LHCN-M2 (cell line): ENCODE measurements at places on chromosomes 13 and 19. TPM values are rescaled to one million over a fixed set of nuclear protein-coding genes. Genes with fewer than 3 reads are reported as not detected.

GRCh38 chr13:32837307-32837972 is 178.8 kb upstream of the KL start:
- no peak for DNase-seq

GRCh38 chr13:90293793-90294361 is 1053.6 kb upstream of the MIR17HG start:
- peak; percentile 16 for DNase-seq

- DNase-seq = no peak
Observed at GRCh38 chr19:18220632-18221275, 5.5 kb downstream of the PDE4C start.

DNA sequence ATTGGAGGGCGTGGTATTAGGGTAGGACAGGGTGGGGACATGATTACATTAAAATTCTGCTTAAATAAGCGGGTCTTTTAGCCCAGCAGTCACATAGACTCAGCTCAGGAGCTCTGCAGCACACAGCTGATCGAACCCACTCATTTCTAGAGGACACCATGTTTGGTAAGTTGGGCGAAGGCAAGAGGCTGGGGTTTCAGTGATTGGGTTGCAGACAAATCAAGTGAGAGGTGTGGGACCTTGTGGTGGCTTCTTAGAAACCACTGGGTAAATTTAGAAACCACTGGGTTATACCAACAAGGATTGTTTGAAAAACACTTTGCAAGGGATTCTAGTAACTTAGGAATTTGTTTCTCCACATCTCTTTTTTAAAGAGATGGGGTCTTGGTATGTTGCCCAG is at the start of gene LEUTX:
LEUTX (plus strand) TSS at position 92 of the 400 bp plus-strand sequence; CDS start at position 159, 67 bp downstream.
- DNase-seq = no peak

- no peak for DNase-seq
Observed at GRCh38 chr13:52097197-52097596, 31.7 kb downstream of the NEK5 start.

- DNase-seq = no peak
Observed at GRCh38 chr19:6421075-6422014, 3.3 kb downstream of the KHSRP start.

- DNase-seq = no peak
Observed at GRCh38 chr13:23670793-23671192, 100.6 kb downstream of the TNFRSF19 start.

- DNase-seq = peak; percentile 48
Observed at GRCh38 chr19:2578391-2578890, 102.5 kb downstream of the GADD45B start.

GRCh38 chr13:96338030-96338429 is 248.1 kb downstream of the HS6ST3 start:
- no peak for DNase-seq

DNA sequence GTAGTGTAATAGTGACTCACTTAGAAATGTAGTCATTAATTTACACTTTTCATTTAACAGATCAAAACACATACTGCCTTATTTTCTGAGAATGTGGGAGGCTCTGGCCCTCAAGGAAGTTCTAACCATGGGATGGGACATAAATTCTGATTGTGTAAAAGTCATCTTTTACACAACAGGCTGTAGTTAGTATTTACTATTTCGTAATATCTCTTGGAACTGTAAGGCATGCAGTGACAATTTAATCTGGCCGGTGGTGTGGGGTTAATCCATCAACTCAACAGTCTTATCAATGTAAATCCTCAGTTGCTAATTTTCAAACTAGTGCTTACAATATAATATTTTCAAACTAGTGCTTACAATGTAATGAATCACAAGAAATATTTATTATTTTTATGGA is 1599.2 kb downstream of the EFNB2 start:
- no peak for DNase-seq

GRCh38 chr19:10929402-10929794 is 787 bp downstream of the TIMM29 start:
- no peak for DNase-seq

GRCh38 chr13:53142306-53142705 is 113.7 kb downstream of the OLFM4 start:
- no peak for DNase-seq

DNA sequence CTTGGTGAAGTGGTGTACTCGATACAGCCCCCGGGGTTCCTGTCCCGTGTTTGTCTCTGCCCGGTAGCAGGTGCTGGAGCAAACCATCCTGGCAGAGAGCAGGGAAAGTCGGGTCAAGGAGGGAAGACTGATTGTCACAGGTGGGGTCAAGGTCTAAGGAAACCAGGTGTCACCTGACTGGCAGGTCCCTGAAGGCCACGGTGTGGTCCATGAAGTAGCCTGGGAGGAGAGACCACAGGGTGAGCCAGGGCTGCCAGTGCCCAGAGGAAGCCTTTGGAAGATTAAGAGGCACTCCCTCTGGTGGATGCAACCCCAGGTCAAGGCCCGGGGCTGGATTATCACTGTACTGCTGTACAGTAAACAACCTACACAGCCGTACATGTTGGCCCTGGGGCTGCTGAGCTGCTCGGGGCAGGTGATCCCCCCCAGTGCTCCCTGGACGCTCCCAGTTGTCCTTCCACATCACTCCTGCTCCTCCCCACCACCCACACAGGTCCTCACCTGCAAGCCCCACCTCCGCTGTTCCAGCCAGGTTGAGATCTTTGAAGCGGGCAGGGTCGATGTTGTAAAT is 6.0 kb upstream of the CCER2 start:
- DNase-seq = peak; percentile 11

DNA sequence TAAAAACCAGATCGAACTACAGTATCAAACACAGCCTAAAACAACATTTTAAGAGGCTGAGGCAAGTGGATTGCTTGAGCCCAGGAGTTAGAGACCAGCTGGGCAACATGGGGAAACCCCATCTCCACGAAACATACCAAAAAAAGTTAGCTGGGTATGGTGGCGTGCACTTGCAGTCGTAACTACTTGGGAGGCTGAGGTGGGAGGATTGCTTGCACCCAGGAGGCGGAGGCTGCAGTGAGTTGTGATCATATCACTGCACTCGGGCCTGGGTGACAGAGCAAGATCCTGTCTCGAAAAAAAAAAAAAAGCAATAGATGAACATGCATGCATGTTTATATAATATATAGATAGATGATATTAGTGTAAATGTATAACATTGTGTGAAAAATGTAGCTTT is 5.2 kb upstream of the MRPS31 start:
- DNase-seq = no peak

- no peak for DNase-seq
Observed at GRCh38 chr13:110517505-110518225, 43.9 kb downstream of the RAB20 start.

DNA sequence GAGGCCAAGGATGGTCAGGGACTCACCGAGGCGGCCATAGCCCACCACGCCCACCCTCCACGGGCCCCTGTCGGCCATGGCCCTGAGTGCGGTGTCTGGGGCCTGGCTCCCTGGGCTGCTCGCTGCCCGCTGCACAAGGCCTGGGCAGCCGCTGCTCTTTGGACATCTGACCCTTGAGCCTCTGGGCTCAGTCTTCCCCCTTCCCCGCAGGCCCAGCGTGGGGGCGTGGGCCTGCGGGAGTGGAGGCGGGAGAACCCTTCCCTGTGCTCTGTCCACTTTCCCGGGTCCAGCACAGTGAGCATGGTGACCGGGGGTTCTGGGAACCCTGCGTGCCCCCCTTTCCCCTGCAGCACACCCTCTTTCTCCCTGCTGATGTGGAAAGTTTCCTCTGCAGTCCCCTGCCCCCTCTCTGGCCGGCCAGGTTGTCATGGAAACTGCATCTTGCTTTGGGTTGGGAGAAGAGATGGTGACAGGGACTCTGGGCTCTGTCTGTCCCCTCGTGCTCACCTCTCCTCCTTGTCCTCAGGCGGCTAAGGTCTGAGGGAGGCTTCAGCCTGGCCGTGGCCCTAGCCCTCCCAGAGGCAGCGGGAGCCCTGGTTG is at the start of gene ASPDH:
ASPDH (minus strand) TSS at position 168 of the 600 bp plus-strand sequence; CDS start at position 78, 90 bp downstream.
- no peak for DNase-seq

GRCh38 chr13:63972328-63972727 is 2556.7 kb upstream of the PCDH20 start:
- no peak for DNase-seq

GRCh38 chr19:42113641-42114348 is 18.5 kb downstream of the POU2F2 start:
- peak; percentile 93 for DNase-seq

DNA sequence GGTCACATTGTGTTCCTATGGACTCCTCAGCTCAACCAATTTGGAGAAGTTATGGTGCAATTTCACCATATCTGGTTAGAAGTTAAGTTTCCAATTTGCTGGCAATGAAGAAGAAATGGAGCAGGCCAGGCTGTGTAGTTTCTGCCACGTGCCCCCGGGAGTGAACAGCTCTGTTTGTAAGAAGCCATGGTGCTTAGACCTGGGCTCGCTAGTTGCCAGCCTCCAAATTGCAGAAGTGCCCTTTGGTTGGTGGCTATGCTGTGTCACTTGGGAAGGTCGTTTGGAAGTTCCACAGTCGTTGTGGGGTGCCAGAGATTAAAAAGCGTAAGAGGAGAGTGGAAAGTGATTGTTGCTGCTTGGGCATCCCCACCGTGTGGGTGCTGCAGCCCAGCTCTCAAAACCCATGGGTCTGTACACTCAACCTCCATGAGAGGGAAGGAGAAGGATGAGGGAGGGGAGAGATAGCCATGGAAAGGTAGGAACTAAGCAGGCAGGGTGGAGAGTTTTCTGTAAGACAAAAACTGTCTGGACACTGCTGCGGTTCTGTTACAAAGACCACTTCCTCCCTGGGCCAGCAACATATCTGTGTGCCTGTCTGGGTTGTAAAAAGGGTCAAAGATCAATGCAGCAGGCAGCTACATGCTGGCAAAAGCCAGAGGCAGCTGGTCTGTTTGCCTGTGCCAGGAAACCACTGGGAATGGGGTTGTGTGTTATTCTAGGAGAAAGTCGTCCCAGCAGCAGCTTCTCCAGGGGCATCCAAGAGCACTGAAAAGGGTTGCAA is 10.8 kb downstream of the ALOX5AP start:
- peak; percentile 88 for DNase-seq

- DNase-seq = no peak
Observed at GRCh38 chr19:42653841-42654240, 59.1 kb upstream of the CEACAM8 start.

GRCh38 chr13:112966776-112967175 is 2.2 kb upstream of the MCF2L start:
- DNase-seq = no peak

DNA sequence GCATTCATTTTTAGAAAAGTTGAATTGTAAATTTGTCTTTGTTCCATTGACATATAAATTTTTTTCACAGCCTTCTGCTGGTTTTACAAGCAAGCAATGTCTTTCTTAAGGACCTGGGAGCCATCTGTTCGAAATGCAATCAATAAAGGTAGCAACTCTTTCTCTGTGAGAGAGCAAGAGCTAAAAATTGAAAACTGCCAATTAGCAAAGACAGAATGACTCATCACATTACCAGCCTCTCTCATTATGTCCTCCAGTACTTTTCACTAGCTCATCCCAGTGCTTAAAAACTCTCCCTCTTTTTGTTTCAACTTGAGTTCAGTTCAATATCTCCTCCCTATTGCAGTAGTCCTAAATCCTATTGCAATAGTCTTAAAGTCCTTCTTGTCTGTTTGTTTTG is 760.7 kb upstream of the SLITRK6 start:
- no peak for DNase-seq

DNA sequence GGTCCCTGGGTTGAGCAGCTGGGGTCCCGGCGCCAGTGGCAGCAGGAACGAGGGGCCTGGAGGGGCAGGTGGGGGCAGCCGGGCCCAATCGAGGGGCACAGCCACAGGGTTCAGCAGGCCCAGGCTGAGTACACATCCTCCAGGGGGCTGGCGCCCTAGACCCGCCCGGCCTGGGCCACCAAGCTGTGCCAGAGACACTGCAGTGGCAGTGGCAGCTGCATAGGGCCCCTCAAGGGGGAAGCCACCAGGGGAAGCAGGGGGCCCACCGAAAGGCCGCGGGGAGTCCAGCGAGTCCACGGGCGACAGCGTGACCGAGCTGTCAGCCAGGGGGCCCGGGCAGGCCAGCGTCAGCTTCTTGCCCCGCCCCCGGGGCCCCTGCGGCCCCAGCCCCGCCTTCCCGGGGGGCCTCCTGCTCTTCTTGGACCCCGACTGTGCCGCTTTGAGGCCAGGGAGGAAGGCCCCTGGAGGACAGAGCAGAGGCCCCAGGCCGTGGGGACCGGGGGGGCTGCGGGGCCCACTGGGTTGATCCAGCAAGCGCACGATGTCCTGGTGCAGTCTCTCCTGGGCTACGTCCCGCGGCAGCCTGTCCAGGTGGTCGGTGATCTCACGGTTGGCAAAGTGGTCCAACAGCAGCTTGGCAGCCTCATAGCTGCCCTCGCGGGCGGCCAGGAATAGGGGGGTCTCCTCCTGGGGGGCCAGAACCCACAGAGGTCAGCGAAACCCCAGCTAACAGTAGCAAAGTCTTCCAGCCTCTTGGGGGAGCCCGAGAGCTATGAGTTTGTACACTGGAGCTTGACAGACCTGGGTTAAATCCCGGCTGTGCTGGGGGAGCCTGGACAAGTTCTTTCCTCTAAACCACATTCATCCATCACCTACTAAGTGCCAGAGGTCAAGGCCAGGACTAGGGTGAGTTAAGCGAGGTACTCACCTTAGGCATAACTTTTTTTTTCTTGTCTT is 39.5 kb downstream of the NOTCH3 start:
- peak; percentile 35 for DNase-seq

- no peak for DNase-seq
Observed at GRCh38 chr19:16261584-16262368, 62.9 kb upstream of the KLF2 start.

DNA sequence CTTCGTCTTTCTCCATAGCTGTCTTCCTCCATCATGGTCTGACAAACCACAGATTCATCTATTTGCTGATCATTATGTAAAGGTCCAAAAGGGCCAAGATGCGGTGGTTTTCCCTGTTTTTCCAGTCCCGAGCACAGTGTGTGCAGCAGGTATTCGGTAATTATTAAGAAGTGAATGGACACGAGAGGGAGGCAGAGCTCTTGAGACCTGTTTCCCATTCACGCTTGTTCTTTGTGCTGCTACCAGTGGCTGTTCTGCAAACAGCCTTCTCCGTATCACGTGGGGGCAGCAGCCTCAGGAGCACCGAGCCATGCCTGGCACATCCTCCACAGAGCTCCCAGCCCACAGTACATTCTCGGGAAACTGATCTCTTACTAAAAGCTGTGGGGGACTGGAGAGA is 50.3 kb downstream of the CCDC70 start:
- peak; percentile 15 for DNase-seq

- peak; percentile 62 for DNase-seq
Observed at GRCh38 chr19:35935911-35936737, at the start of gene LRFN3. Gene LRFN3 (plus strand): TSS chr19:35936374. CDS start chr19:35939426, 3,052 bp downstream.

GRCh38 chr19:15123900-15124299 is 16.7 kb downstream of the SYDE1 start:
- peak; percentile 70 for DNase-seq

The ASF1B gene
- 107 and 111 TPM in 2 replicates for total RNA-seq

The ZNF560 gene
- total RNA-seq = not detected in 2 replicates

The CDX2 gene
- total RNA-seq = not detected in 2 replicates

The OR1M1 gene
- not detected in 2 replicates for total RNA-seq

The HRC gene
- total RNA-seq = 2.2 TPM in 1 of 2 replicates, not detected in the other

The SYNGR4 gene
- total RNA-seq = not detected in 2 replicates

The LYPD5 gene
- total RNA-seq = not detected in 2 replicates

The C2CD4C gene
- total RNA-seq = 0.29 and 0.32 TPM in 2 replicates

The SOX1 gene
- total RNA-seq = not detected in 2 replicates

The IGFL2 gene
- total RNA-seq = not detected in 2 replicates

The CCDC8 gene
- total RNA-seq = 17.5 and 18.5 TPM in 2 replicates

The BST2 gene
- total RNA-seq = 0.69 TPM in 1 of 2 replicates, not detected in the other

The OSCAR gene
- 0.23 and 1.5 TPM in 2 replicates for total RNA-seq

The FCHO1 gene
- total RNA-seq = 0.06 and 0.80 TPM in 2 replicates

The MBOAT7 gene
- total RNA-seq = 123 and 192 TPM in 2 replicates

The LIPE gene
- total RNA-seq = 2.8 and 3.6 TPM in 2 replicates
